ENCODE measurements at places on chromosomes 12 and 14.
A peak's percentile ranks its signal among the peaks of the same experiment; 100 is the strongest.

GRCh38 chr12:70332236-70332635 lies 33.9 kb upstream of the KCNMB4 start:
- DNase-seq = no peak

DNA sequence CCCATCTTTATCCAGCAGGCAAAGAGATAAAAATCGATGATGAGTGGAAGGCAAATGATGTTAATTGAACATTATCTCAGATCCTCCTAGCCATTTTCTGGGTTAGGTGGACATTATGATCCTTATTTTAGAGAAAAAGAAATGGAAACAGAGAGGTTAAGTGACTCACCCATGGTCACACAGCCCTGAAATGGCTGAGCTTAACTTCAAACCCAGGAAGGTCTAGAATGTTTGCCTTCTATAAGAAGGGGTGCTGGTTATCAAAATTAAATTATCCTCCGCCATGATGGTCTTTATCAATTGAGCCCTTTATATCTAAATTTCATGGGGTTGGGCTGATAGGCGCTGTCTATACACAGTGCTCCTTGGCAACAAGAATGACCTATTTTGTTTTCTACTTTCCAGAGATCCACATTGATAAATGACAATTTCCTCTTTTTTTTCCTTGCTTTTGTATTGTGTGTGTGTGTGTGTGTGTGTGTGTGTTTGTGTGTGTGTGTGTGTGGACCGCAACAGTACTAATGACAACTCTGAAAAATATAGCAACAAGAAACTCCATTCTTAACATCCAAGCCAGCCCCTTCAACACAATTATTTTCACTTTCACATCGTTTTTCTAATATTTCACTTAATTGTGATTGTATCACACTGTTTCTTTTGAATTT lies 571.9 kb downstream of the VRK1 start:
- DNase-seq = no peak

- DNase-seq = no peak
Measured at GRCh38 chr12:129839679-129840078, 64.1 kb downstream of the TMEM132D start.

- no peak for DNase-seq
Measured at GRCh38 chr12:53069621-53070410, 9.4 kb downstream of the SPRYD3 start.

DNA sequence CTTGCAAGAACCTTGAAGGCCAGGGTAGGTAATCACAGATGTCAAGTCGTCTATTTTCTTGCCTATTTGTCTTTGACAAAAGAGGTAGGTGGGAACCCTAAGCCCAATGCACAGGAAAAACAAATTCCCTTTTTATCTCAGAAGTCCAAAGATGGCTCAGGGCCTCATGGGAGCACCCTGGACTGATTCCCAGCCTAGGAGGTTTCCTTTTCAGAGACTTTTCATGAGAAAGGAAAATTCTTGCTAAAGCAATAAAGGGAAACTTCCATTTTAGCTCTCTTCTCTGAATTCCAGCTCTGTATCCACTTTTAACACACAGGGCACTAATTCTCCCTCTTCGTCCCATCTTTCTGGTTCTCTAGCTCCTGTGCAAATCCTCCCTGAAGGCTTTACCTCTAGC lies 1.2 kb downstream of the ZNF641 start:
- DNase-seq = no peak

DNA sequence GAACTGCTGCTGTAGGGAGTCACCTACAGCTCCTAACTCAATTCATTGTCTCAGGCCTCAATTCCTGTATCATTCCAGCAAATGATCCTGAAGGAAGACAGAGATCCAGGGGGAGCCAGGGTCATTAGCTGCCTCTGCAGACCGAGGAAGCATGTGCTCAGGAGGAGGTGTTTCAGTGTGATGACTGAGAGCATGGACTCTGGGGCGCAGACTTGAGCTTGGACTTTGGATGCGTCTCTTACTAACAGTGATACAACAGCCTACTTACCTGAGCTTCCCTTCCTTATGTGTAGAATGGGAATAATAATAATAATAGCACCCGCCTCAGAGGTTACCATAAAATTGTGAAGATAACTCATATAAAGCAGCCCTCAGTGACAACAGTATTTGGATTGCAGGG lies 92.0 kb upstream of the USP44 start:
- no peak for DNase-seq

DNA sequence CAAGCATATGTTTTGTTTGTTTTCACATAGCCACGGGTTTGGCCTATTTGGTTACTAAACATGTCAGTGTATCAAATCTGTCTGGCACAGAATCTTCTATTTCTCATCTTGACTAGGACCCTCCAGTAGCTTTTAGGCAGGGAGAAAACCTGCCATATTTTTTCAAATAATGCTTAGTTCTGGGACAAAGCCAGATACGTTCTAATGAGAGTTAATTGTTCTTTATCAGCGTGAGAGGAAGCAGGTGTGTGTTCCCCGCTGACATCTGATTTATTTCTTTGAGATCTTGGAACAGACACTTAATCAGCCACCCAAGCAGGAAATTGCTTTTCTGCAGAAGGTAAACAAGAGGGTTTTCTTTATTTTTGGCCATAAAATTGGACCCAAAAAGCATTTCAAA lies 54.8 kb downstream of the GOLGA5 start:
- no peak for DNase-seq

GRCh38 chr14:103031956-103032355 lies 25.4 kb downstream of the CDC42BPB start:
- DNase-seq = no peak

DNA sequence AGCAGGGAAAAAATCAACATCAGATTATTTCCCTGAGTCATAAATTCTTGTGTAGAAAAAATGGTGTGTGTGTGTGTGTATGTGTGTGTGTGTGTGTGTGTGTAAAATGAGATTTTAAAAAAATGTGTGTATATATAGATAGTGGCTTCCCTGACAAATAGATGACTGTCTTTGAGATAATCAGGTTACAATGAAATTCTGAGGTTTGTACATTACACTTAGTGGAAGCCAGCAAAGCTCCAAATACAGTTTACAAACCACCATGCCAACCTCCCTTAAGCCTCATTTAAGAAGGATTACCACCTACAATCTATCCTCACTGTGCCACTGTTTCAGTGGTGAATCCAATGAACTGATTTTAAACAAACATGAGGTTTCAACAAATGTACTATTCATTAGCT lies 93.8 kb downstream of the MED13L start:
- no peak for DNase-seq

DNA sequence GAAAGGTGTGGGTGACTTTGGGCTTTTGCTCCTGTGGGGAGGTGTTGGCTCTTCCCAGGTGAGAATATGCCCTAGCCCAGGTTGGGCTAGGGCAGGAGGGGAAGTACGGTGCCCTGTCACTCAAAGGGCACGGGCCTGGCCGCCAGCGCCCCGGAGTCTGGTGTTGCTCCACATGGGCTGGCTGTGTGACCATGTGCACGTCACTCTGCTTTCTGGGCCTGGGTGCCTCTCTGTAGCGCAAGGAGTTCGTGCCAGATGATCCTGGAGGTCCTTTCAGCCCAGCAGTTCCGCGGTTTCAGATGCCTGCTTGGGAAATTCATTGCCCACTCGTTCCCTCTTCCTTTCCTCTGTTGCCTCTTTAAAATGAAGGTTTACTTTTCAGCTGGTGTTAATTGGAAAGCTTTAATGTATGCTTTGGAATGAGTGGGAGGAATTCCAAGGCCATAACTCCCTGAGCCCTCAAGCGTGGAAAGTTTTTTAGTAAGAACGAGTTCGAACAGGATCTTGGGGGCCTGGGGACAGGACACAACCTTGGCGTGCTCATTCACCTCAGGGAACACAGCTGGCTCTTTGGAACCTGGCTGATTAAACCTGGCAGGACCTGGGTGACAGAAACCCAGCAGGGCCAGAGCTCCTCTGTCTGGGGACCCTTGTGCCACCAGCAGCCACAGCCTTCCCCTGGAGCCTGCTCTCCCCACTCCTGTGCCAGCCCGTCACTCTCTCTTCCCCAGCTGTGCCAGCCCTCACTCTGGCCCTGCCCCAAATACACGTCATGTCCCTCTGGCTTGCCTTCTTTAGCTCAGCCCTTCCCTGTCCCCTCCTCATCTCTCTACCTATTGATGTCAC lies 42.8 kb downstream of the TSPAN9 start:
- DNase-seq = no peak

GRCh38 chr12:101925361-101925760 lies 48.0 kb downstream of the DRAM1 start:
- no peak for DNase-seq

- DNase-seq = no peak
Measured at GRCh38 chr12:90327793-90328743, 619.4 kb upstream of the ATP2B1 start.

- DNase-seq = no peak
Measured at GRCh38 chr12:38156497-38157245, 159.9 kb upstream of the ALG10B start.

- DNase-seq = no peak
Measured at GRCh38 chr12:30484658-30485057, 211.0 kb downstream of the IPO8 start.

DNA sequence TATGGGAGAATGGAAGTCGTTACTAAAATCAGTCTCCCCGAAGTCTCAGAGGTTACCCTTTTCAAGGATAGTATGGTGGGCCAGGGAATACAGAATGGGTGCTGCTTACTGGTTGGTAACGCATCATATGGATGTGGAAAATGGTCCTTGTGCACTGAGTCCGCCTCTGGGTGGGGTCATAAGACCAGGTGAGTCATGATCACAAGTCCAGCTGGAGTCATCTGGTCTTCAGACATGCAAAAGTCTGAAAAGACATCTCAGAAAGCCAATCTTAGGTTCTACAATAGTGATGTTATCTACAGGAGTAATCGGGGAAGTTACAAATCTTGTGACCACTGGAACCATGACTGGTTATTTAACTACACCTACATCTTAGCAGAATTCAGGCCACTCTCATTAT lies 71.9 kb upstream of the TCL1B start:
- no peak for DNase-seq

DNA sequence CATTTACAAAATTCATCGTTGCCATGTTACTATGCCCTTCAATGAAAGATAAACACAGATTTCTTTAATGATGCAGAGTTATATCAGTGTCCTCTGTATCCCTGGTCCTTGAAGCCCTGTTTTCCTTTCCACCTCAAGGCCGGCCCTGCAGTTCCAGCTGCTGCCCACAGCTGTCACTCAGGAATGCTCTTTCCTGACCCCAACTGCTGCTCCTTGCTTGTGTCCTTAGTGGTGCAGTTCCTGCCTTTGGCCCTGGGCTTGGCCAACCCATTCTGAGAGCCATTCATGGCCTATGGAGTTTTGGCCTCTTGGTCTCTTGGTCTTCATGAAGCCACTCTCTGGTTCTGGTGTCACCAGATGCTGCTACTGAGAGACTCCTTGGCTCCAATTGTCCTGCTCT lies 93.1 kb downstream of the GAS2L3 start:
- no peak for DNase-seq

DNA sequence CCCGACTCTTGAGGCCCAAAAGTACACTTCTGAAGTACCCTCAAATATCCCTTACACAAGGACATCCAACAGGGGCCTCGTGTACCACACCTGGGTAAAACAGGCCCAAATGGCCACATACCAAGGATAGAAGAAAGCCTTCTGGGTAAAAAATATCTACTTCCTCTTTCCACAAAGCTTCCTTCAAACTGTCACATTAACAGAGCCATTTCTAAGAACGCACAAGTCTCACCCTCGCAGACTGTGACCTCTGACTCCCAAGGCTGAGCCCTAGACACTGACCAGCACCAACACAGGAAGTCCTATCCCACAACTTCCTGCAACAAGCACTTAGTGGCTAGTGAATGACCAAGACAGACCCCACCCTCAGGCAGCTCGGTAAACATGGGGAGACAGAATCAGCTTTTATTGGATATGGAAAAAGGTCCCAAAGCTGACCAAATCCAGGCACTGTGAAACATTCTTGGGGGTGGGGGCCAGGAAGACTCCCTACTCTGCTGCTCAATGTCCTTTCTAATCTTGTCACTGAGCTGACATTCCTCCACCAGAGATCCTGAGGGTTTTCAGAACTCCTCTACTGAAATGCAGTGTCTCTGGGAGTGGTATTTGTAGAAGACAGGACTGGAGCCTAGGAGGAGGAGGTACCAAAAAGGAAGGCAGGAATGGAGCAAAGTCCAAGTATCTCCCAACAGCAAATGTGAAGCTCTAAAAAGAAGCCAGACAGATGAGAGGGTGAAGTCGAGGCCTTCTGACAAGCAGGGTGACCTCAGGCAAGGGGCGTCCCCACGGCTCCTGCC lies 15.9 kb downstream of the KCTD10 start:
- DNase-seq = no peak

DNA sequence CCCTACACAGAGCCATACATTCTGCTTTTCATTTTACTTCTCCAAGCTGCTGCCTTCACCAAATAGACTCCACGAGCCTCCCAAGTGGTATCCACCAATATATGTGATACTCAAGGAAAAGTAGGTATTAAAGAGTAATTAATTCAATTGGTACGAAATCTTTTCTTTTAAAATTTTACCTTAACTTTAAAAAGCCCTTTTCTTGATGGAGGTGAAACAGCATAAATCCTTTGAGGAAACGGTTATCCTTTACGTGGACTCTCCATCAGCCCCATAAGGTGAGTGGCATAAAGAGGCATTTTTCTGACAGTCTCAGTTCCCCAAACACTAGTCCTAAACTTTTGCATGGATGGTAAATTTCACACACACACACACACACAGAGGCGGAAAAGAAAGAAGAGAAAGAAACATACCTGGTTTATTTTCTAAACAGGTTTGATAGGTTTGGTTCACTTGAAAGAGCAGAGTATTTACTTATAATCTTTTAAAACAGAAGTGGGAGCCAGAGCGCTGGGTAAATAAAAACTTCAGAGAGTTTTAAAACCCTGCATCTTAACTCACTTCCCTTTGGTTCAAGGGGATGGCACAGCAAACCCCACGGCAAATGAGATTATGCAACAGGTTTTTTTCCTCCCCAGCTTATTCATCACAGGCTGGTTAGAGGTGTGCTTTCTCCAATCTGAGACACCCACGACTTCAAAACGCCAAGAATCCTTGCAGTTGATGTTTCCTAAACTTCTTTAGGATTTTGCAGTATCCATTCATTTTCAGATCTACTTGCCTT lies 1.9 kb downstream of the DUSP16 start:
- DNase-seq = peak; percentile 54

DNA sequence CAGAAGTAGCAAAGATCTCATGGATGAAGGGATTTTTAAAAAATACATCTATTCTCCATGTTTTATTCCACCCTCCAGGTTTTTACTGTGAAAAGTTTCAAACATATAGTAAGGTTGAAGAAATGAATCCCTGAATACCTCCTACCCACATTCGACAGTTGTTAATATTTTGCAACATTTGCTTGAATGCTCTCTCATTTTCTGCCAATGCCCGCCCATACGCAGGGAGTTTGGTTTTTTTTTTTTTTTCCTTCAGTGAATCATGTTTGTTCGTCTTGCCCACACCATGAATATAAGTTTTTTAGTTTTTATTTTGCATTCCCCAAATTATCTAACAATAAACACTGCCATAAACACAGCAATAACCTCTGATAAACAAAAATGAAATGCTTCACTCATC lies 82.9 kb downstream of the MAP1LC3B2 start:
- DNase-seq = no peak

- DNase-seq = no peak
Measured at GRCh38 chr12:32309811-32310736, 89.3 kb upstream of the FGD4 start.

GRCh38 chr12:49578471-49579112 lies 10.7 kb upstream of the MCRS1 start:
- no peak for DNase-seq

GRCh38 chr12:124506145-124506831 lies 61.1 kb downstream of the NCOR2 start:
- DNase-seq = no peak

All from T-helper 2 cell (primary cell).